ENCODE measurements at places on chromosomes 5 and 9.

DNA sequence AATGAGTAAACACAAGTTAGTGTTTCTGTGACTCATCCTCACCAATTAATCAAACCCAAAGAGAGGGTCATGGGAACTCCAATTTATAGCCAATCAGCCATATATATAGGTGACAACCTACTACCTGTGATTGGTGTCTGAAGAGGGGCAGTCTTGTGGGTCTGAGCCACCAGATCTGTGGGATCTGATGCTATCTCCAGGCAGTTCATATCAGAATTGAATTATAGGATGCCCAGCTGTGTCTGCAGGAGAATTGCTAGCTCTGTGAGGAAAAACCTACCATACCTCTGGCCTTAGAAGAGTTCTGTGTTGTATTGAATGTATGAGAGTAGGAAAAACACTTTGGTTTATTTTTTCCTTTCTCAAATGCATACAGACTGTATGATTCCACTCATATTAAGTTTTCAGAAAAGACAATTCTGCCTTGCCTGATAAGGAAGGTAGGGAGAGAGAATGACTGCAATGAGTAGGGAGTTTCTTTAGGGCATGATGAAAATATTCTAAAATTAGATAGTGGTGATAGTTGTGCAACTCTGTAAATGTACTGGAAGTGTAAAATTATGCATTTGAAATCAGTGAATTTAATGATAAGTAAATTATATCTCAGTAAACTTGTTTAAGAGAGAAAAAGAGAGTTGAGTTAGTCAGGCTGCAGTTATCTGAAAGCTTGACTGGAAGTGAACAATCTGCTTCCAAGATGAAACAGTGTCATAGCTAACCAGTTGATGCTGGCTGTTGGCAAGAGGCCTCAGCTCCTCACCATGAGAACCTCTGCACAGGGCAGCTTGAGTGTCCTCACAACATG, 274.9 kb downstream of the AUH start:
- DNase-seq = no peak

DNA sequence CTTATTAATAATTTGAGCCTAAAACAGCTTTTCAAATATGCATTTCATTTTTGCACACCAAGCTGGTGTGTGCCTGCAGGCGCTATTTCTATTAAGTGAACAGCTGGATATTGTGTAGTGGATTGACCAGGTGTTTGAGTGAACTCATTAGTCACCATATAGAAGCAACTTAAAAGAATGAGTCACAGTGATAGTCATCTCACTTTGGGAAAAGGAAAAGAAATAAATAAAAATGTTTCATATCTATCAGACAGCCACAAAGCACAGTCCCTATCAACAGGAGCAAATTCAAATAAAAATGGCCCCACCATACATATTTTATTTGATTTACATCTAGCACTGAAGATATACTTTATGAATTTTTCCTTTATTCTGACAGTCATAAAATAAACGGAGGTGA, 456.5 kb upstream of the CDH9 start:
- no peak for DNase-seq

DNA sequence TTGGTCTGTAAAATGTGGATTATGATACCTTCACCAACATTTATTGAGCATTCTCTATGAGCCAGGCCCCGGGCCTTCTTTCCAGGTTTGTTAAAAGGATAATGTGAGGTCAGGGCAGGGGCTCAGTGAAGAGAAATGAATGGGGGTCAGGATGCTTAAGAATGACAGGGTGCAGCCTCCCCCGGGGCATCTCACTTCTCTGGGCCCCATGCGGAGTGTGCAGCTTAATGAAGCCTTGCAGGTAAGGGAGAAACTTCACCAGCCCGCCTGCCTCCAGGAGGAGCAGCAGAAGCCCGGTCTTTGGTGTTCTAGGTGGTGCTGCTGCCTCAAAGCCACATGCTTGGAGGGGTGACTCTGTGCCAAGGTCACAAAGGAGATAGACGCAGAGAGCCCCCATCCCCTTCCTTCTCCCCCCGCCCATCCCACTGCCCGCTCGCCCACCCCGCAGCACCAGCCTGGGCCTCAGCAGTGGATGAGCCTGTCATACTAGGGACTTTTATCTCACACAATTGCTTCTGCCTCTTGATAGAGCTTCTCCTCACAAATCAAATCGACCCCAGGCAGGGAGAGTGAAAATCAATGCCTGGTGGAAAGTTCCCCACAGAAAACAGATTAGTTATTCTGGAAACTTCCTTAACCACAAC, 244.8 kb downstream of the PBX3 start:
- DNase-seq = no peak

GRCh38 chr9:16106021-16106571, 553.3 kb downstream of the CCDC171 start:
- no peak for DNase-seq

DNA sequence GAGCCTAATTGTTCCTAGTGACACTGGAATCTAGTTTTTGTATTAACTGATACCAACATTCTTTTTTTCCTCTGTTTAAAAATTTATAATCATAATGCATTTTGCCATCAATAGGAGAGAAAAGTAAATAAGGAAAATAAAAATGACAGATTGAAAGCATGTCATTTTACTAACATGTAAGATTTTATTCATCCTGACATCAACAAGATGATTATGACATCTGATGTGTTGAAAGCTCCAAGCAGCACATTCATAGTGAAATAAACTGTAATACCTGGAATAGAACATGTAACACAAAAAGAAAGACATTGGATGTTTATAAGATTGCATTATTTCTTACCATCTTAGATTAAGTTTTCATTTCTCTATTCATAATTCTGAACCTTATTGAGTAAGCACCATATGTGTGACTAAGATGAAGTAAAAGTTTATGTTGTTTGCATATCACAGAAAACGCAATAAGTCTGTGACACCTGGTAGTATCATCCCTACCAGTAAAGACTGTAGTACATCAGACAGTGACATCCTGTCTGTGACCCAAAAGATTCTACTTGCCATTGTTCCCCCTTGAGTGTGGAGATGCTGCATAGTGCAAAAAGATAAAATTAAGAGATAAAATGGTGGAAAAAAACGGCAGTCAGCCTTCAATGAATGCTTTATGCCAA, 225.6 kb downstream of the PCSK5 start:
- no peak for DNase-seq

DNA sequence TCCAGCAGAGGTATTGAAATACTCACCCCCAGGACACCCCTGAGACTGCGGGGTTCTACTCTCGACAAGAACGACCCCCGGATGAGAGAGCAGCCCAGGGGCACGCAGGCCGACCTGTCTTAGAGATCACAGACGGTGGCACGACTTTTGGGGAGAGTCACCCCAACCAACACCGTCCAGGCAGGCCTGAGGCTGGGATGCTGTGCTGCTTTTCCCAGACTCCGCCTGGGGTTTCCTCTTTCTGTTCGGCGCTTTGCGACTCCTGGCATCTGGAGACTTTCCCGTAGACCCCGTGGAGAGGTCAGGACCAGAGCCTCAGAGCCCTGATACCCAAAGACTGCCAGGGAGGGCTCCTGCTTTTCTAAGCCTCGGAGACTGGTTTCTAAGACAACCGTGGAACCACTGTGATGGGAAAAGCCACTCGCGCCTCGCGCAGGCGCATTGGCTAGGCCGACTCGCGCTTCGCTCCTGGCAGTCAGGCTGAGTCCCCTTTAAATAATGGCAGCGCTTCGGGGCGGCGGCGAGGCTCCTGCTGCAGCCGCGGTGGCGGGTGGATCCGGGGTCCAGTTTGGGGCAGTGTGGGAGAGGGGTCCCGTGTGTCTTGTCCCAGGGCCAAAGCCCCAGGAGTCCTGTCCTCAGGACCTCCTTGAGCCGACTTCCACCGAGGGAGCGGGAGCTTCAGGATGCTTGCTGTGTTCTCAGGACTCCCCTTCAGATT, 484.0 kb downstream of the SPATA31A7 start:
- no peak for DNase-seq

DNA sequence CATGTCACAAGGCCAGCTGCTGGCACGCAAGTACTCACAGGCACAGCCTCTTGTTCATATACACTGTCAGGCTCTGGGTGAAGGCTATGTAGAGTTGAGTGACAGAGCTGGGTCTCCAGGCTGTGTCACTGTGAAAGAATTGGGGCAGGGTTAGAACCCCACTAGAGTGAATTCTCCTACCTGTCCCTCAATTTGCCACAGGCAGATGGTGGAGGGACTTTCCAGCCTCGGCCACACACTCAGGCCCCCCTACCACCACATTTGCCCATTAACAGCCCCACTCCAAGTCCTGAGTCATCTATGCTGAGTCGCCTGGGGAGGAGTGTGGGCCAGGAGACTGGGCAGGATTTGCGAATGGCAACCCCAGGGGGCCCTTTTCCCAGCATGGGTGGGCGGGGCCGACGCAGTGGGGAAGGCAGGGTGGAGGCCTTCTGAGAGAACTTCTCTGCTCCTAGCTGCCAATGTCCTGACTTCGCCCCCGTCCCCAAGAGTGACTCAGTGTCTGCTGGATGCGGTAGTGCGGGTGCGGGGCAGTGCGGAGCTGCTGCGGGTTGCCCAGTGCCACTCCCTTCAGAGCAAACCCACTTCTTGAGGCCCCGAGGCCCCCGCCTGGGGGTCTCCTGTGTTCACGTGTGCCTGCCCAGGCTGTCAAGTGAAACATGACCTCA, 50.3 kb upstream of the PSD2 start:
- no peak for DNase-seq

DNA sequence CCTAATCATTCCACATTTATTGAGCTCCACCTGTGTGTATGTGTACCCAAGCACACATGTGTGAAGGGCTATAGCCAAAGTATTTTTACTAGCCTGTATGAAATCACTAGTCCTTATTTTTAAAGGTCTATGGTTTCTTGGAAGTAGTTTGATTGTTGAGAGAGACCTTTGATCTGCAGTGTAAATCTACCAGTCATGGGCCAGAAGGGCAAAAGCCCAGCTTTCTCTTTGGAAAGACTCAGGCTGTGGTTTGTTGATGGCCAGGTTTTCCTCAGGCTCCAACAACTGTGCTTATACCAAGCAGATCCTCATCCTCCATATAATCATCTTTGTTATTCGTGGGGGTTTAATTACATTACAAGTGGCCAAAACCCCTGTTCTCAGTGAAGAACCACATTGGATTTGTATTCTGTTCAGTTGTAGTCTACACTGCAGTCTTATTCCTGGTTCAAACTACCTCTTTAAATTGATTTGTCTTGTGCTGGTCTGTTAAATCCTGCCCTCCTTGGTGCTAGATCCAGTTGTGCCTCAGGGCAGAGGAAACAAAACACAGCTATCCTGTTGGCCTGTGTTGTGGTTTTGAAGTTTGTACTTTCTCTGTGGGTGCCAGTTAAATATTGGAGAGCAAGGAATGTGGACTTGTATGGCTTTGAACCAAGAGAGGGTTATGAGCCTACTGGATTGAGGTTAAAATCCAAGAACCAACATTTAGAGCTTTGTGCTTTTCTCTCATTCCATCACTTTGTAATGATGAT, 13.3 kb downstream of the CDC26 start:
- DNase-seq = no peak

DNA sequence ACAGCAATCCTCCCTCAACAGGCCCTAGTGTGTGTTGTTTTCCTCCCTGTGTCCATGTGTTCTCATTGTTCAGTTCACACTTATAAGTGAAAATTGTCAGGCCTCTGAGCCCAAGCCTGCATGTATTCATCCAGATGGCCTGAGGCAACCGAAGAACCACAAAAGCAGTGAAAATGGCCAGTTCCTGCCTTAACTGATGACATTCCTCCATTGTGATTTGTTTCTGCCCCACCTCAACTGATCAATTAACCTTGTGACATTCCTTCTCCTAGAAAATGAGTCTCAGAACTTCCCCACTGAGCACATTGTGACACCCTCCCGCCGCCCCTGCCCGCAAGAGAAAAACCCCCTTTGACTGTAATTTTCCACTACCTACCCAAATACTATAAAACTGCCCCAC, 17.4 kb upstream of the TRPC7 start:
- DNase-seq = no peak

DNA sequence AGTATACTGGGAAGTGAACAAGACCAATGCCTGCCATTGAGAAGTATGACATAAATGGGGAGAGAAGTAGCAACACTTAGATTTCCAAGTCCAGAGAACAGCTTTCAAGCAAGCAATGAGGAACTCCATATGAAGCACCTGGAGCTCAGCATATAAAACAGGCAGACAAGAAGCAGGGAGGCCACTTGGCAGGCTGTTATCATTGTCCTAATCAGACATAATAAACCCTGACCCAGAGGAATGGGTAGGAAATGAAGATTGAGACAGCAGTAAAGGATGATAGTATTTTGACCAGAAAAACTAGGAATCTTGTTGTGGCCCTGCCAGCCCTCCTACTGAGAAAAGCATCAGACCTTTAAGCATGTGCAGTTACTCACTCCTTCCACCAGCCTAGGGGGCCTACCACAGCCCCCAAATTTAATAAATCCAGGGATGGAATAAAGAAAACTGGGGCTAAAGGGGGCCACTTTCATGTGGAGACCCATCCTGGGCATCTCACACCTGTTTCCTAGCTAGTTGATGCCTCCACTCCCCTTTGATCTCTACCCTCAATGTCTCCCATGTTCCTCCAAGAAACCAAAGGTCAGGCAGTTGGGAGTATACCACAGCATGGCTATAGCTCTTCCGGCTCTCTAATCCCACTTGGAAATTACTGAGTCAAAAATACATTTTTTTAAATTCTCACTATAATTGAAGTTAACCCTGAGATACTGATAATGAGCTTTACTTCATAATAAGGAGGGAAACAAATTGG, 135.1 kb downstream of the SIL1 start:
- DNase-seq = no peak

- DNase-seq = no peak
Measured at GRCh38 chr9:127852829-127853228, 1.6 kb downstream of the ENG start.

GRCh38 chr5:152601806-152602732, 197.0 kb upstream of the NMUR2 start:
- DNase-seq = no peak

DNA sequence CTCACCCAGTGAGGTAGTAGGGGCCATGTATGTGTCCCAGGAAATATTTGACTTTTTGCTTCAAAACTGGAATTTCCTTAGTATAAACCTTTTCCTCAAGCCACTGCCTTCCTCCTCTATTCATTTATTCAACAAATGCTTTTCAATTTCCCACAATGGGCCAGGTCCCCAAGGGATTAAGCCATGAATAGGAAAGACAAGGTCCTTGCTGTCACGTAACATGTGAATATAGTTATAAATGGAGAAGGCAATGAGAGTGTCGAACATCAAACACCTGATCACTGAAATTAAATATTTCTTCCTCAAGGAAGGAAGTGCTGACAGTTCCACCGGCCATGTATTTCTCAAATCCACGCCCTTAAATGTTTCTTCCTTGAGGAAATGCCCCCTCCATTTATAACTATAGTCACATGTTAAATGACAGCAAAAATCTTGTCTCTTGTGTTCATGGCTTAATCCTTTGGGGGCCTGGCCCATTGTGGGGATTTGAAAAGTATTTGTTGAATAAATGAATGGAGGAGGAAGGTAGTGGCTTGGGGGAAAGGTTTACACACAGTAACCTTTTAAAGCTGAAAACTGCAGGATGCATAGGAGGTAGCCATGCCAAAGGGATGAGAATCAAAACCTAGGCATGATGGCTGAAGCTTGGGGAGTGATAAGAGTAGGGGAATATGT, 145.5 kb downstream of the PTTG1 start:
- DNase-seq = no peak

- DNase-seq = no peak
Measured at GRCh38 chr9:69542942-69543704, 129.0 kb downstream of the APBA1 start.

GRCh38 chr5:167969998-167970397, 321.4 kb upstream of the WWC1 start:
- no peak for DNase-seq

Data from stimulated activated CD8-positive, alpha-beta memory T cell treated with anti-CD3 and anti-CD28 coated beads, Interleukin-7, amount 100 ng/mL, for 1 hour (primary cell).